Activated CD4-positive, alpha-beta T cell treated with anti-CD3 and anti-CD28 coated beads, Interleukin-2, amount 10 ng/mL, durations not matched to agents 7 days and 5 days (primary cell): ENCODE measurements at places on chromosomes 12 and 14. TPM values are rescaled to one million over a fixed set of nuclear protein-coding genes. Genes with fewer than 3 reads are reported as not detected.

DNA sequence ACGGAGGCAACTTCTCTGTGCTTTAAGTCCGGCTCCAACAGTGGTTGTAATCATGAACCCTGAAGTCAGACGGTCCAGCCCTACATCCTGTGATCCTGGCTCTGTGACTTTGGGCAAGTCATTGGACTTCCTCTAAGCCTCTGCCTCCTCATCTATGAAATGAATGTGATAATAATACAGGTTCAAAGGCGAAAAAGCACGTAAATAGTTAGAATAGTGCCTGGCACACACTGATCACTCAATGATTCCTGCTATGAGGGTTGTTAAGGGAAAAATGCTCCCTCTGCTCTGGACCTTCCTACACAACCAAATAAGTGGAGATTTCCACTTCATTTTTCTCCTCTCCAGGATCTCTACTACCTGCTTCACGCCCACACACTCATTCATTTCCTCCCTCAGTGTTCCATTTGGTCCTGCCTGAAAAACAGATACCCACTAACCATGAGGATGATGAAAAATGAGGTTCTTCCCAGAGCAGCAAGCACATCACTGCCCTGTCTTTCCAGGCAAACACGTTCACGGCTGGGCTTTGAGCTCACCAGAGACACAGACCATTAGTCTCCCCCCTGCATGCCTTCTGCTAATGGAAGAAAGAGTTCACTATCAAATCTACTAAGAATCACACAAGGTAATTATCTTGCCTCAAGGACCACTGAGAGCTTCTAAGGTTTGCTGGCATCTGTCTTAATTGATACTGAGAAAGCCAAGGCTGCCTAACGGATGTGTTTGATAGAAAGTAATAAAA lies 13.2 kb downstream of the NUAK1 start:
- no peaks in the 10 kb centered on the region for H3K4me1 ChIP-seq
- peaks cover 9% of the 10 kb centered on the region for H3K27me3 ChIP-seq
- no peak overlapping the region for H3K27ac ChIP-seq
- no peak for DNase-seq
- H3K4me3 ChIP-seq = no peak overlapping the region

The PLD4 gene
- total RNA-seq = not detected

The TSPAN11 gene
- not detected for total RNA-seq

DNA sequence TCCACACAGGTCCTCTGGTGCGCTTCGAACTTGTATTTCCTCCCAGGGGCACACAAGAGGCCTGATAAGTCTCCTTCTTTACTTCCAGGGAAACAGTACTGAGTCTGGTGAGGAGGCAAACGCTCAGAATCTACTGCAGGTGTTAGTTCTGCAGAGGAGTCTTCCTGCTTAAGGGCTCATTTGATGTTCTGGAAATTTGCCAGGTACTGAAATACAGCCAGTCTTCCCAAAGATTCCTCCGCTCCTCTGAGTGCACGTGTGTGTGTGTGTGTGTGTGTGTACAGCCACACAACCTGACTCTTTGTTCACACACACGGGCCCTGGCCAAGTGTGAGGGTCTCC lies 92.0 kb downstream of the FBXL14 start:
- no peak overlapping the region for H3K4me3 ChIP-seq
- H3K27me3 ChIP-seq = peaks cover 25% of the 10 kb centered on the region
- no peak overlapping the region for H3K27ac ChIP-seq
- peaks cover 9% of the 10 kb centered on the region for H3K4me1 ChIP-seq

The PTPRB gene
- total RNA-seq = not detected

GRCh38 chr14:21768875-21769257 lies 95.2 kb upstream of the OR4E1 start:
- H3K27me3 ChIP-seq = peaks cover 11% of the 10 kb centered on the region
- H3K4me1 ChIP-seq = peaks cover 6% of the 10 kb centered on the region
- no peaks in the 10 kb centered on the region for H3K36me3 ChIP-seq
- no peak for DNase-seq
- peak overlapping the region; percentile 86 for H3K27ac ChIP-seq

The COL2A1 gene
- total RNA-seq = not detected

DNA sequence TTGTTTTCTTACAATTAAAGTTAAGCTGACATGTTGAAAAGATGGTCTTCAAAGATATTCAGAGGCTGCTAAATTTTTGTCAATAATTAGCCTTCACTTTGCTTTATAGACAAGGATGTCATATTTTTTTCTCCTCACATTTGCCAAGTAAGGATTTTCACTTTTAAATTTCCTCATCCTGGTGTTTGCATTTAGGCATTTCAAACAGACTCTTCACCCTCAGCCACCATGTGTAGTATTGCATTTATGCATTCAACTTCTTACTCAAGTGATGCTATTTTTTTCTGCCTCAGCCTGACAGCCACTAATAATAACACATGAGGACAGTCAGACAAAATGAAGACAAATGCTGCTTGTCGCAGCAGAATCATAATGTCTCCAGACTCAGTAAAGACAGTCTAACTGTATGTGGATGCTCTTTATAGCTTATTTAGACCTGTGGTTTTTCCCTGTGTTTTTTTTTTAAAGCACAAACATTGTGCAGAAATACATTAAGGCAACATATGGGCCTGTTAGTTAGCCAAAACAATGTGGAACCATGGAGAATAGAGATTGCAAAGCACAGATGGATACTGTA lies 481.5 kb downstream of the NPAS3 start:
- H3K27me3 ChIP-seq = peaks cover 10% of the 10 kb centered on the region
- DNase-seq = no peak
- no peaks in the 10 kb centered on the region for H3K36me3 ChIP-seq
- no peak overlapping the region for H3K4me3 ChIP-seq
- no peak overlapping the region for H3K27ac ChIP-seq

The CALM1 gene
- total RNA-seq = 914 TPM

GRCh38 chr12:15856097-15856982 lies 25.8 kb upstream of the STRAP start:
- DNase-seq = peak; percentile 69
- H3K27ac ChIP-seq = no peak overlapping the region
- H3K36me3 ChIP-seq = no peaks in the 10 kb centered on the region
- H3K4me1 ChIP-seq = no peaks in the 10 kb centered on the region

GRCh38 chr12:25997201-25997963 lies 38.9 kb downstream of the RASSF8 start:
- H3K4me1 ChIP-seq = no peaks in the 10 kb centered on the region
- H3K4me3 ChIP-seq = no peak overlapping the region
- no peaks in the 10 kb centered on the region for H3K36me3 ChIP-seq
- H3K27ac ChIP-seq = no peak overlapping the region
- DNase-seq = no peak

The PIWIL1 gene
- total RNA-seq = not detected

DNA sequence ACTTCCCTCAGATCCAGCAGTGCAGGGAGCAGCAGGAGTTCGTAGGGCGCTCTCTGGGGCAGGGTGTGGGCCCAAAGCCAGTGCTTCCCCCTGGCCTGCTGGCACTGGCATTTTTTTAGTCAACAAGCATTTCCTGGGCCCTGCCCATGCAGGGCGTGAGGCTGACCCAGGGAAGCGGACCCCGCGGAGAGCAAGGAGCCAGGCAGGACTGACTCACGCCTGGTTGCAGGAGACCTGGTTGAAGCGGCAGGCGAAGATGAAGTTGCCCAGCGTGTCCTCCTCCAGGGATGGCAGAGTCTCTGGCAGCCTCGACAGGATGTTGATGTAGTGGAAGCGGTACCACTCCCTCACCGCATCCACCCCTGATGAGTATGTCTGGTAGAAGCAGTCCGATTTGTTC lies 13.5 kb downstream of the SCNN1A start:
- peak overlapping the region; percentile 48 for H3K4me3 ChIP-seq
- H3K27me3 ChIP-seq = peaks cover 2% of the 10 kb centered on the region
- H3K4me1 ChIP-seq = peaks cover 36% of the 10 kb centered on the region
- peak overlapping the region; percentile 90 for H3K27ac ChIP-seq
- no peaks in the 10 kb centered on the region for H3K36me3 ChIP-seq
